ENCODE measurements at places on chromosomes 1 and 21.
A peak's percentile ranks its signal among the peaks of the same experiment; 100 is the strongest.

GRCh38 chr1:60488847-60489246, 415.3 kb upstream of the C1orf87 start:
- no peak for DNase-seq

DNA sequence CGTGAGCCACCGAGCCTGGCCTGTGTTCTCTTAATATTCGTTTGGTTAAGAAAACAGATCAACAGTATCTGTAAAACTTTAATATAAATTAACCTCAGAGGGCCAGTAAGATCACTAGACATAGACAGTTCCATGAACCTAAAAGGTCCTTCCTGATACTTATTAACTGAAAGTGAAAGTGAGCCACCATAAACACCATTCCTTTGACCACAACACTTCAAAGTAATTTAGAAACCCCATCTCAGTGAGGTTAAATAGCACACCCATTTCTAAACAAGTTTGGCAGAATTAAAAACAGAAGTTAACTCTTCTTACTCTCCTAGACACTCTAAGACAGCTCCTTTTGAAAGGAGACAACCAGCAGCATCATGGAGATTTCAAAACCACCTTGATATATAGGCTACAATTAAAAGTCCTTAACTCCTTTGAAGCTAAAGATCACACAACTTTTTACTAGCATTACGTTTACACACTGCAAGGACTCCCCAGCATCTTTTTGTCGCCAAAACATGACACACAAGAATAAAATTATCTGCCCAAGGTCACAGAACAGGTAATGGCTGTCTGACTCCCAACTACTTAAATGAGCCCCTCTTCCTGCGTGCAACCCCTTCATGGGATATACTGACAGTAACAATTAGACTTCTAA, 2.2 kb downstream of the RNF19B start:
- DNase-seq, result no peak

GRCh38 chr1:240391660-240392260, 220.2 kb downstream of the GREM2 start:
- DNase-seq, result no peak

GRCh38 chr1:153312570-153313186, at the start of gene PGLYRP3:
Gene PGLYRP3, minus strand, starts transcription at chr1:153312952. Its CDS starts 2,287 bp downstream, at chr1:153310665.
- no peak for DNase-seq

DNA sequence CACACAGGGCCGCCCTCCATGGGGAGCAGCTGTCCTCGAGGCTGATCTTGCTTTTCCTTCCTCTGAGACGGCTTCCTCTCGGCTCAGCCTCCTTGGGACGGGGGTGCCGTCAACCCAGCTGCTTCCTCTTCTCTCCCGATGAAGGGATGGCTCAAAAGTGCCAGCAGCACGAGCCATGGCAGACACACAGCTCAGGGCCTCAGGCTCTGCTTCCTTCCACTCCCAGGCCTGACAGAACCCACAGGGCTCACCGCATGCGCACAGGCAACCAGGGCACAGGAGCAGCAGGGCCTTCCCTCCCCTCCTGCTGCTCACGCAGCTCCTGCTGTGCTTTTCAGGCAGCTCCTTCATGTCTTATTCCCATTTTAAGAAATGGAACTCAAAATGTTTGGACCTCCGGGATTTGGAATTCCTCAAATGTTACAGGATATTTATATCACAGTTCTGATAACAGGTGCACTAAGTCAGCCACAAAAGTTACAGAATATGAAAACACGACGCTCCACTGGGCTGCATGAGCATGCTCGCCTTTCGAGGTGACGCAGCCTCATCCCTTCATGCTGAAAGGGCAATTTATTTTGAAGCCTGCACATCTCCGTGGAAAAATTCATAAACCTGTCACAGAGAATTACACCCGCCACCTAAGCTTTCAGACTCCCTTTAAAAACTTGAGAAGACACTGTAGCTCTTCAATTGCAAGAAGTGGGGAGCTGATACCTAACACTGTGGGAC, 84.4 kb downstream of the HSF2BP start:
- peak; percentile 70 for DNase-seq

GRCh38 chr21:26169611-26170470, 729 bp downstream of the APP start:
- DNase-seq, result peak; percentile 75

DNA sequence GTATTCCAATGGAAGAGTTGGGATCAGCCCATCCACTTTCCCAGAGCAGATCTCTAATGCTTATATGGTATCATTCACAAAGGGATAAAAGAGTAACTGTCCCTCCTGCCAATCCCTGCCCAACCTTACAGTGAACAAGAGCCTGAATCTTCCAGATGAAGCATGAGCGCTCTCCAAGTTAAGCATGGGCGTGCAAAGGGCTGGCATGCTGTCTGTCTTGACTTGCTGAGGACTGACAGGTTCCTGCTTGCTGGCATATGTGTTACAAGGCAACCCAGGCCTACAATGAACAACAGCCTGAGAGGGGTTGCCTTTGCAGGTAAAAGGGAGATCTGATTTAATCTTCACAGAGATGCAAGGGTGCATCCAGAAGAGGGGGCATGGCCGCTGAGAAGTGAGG, 155.6 kb upstream of the SOD1 start:
- DNase-seq, result no peak

- no peak for DNase-seq
Observed at GRCh38 chr1:220448217-220448616, 79.7 kb upstream of the MARK1 start.

GRCh38 chr21:19171585-19171984, 768.0 kb upstream of the TMPRSS15 start:
- DNase-seq, result no peak

- DNase-seq, result no peak
Observed at GRCh38 chr21:39003982-39004633, 179.1 kb downstream of the PSMG1 start.

DNA sequence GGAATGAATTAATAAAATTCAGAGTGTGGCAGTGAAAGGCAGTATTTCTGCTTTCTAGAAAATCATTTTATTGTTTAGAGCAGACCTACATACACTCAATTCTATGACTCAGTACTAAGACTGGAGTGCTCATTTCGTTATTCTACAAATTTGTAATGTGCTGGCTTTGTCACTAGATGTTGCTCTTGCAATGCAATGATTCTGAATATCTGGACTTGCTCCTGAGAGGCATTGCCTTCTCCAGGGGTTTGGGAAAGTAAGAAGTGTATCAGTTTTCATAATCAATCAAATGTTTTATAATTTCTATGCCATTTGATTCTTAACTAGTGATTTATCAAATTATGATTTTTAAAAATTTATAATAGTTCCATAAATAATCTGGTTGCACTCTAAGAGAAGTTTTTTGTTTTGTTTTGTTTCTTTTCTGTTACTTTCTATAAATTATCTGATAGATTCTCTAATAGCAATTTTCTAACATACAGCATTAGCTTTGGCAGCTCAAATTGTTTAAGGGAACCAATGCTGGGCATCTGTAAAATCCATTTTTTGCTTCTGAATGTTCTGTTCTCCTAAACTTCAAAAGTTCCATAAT, 280.5 kb upstream of the SGIP1 start:
- no peak for DNase-seq

GRCh38 chr21:44532712-44533111, 7.3 kb downstream of the KRTAP10-1 start:
- DNase-seq, result no peak

- no peak for DNase-seq
Observed at GRCh38 chr1:44322367-44322766, 32.7 kb downstream of the ERI3 start.

DNA sequence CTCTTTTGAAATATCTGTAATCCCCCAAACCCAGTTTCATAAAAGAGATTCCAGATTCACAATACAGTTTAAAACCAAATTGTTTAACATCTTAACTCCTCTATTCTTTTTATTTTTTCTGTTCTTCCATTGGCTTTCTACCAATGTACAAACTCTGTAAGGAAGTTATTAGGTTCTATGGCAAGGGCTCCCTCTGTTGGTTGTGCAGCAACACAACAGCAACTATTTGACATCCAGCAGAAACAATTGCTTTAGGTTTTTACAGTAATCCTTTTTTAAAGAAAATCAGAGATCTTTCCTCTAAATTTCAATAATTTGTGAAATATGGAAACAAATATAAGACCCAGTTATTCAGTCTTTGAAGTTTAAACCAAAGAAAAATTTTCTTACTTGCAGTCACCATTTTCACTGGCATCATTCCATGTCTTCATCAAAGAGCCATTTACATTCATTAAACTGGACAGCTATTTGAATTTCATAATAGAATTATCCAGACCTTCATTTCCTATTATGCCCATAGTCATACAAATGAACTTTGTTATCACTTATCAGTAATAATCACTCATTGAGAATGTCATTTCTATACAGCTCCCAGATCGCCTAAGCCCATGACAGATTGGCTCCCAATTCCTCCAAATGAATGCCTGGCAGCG, 46.5 kb upstream of the RNF11 start:
- DNase-seq, result no peak

DNA sequence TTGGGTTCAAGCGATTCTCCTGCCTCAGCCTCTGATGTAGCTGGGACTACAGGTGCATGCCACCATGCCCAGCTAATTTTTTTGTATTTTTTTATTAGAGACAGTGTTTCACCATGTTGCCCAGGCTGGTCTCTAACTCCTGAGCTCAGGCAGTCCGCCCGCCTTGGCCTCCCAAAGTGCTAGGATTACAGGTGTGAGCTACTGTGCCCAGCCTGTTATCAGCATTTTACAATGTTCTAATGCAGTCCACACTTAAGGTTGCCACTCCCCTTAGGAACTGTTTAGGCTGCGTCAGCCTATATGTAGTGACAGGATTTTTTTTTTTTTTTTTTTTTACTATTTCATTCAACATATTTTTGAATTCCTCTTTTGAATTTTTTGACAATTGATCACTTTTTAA, 30.2 kb downstream of the AGPAT3 start:
- DNase-seq, result no peak

DNA sequence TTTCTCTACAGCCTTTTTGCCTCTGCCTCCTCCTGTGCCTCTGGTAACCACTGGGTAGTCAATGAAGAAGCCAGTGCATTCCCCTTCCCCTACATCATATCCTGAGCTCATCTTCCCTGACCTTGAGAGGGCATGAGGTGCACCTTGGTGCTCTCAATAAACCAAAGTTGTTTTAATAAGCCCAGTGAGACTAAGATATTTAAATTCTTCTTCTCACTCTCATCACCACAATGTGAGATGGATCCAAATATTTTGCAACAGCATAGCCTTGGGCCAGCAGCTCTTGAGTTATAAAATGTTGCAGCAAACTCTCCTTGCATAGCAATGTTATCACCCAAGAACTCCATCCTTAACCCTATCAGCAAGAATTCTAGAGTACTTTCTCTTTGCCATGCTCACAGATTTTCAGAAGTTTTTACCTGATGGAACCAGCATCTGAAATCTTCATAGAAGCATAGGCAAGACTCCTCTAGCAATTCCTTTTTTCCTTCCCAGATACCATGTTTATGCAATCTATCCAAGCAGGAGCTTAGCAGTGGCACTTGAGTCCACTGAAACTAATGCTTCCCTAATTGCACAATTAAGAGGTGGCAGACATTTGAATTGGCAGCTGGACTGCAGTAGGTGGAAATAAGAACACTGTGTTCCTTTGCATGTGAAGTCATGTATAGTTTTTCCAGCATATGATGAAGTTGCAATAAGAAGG, 36.8 kb downstream of the CDC7 start:
- no peak for DNase-seq

- no peak for DNase-seq
Observed at GRCh38 chr21:41749286-41749685, 17.6 kb downstream of the RIPK4 start.

DNA sequence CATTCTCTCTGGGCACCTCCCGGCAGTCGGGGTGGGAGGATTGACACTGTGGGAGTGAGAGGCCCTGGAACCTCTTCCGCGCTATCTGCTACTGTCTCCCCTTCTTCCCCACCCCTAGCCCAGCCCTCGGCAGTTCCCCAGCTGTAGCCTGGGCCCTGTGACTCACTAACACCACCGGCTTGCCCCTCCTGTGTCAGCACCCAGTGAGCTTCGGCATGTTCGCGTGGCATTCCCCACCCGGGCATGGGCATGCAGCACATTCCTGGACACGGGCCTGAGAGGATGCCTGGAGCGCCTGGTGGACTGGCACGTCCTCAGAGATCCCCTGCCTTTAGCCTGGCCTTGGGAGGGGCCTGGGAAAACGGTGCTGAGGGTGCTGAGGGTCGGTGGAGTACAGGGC, 1.3 kb downstream of the CDK18 start:
- peak; percentile 66 for DNase-seq

- DNase-seq, result no peak
Observed at GRCh38 chr1:197604302-197604701, 171.0 kb downstream of the DENND1B start.

- no peak for DNase-seq
Observed at GRCh38 chr1:157360023-157360390, 192.3 kb downstream of the FCRL5 start.

DNA sequence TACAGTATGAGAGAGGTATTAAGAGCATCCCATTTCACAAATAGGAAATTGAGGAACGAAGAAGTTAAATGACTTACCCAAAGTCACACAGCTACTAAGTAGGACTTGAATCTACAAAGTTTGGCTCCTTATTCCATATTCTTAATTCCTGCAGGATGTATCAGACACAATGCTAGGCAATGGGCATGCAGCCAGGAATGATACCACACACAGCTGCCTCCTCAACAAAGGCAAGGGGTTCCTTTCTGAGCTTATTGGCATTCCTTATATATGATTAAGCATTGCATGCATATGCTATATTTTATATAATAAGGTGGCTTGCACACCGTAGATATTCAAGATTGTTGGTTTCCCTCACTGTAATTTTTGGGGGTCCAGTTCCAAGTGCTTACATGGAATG, 34.2 kb upstream of the JUN start:
- DNase-seq, result no peak

- no peak for DNase-seq
Observed at GRCh38 chr1:181685211-181685610, 201.9 kb downstream of the CACNA1E start.

- no peak for DNase-seq
Observed at GRCh38 chr1:8365661-8366362, 47.9 kb downstream of the SLC45A1 start.

DNA sequence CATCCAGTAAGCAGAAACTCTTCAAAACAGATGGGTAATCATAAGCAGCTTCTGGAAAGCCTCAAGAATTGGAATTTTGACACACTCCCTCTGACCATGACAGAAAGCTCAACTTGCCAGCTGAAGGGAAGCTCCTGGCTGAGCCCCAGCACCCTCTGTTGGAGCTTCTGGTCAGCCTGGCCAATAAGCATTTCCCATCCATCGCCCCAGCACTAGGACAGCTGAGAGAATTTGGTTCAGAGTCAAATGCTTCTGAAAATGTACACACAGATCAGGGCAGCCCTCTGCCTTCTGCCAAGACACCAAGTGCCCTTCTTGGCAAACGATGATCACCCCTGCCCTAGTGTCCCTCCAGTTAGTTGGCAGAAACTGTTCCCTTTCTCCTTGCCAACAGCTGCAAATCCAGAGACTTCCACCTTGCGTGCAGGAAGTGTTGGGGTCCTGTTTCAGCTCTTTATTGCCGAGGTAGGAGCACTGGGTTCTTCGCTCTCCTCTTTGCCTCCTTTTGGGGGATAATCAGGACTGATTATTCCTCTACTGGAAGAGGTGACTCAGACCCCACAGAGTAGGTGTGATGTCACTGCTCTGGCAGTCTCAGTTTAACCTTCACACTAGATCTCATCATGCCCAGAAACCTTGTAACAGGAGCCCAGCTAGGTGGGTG, 11.9 kb downstream of the PIGV start:
- DNase-seq, result no peak

GRCh38 chr1:29931477-29932175, 695.3 kb downstream of the PTPRU start:
- DNase-seq, result no peak

All from lower lobe of right lung (tissue), 2 donors.